ENCODE measurements at places on chromosomes 3 and 15.

DNA sequence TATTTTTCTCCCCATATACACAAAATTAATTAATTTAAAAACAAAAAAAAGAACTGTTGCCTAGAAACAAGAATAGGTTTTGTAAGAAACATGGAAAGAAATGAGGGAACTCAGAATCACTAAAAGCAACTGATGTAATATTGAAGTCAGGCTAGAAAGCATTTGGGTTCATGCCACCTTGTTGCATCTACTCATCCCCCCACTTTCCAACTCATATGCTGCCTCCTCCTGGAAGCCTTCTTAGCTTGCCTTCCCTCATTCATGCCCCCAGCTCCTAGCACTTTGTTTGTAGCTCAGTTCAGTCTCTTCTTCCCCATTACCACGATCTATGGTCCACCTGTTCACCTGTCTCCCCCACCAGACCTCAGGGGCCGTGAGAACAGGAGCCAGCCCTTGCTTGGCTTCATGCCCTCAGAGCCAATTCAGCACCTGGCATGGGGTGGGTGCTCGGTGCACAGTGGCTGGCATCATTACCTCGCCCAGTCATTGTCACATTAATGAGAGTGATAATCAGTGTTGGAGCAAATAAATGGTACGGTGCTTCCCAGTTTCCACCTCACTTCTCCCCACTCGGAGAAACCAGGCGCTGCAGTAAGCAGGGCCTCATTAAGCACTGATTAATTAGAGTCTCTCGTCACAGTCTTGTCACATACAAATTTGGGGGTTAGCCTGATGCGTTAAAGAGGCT lies 62.4 kb upstream of the SLC6A1 start:
- DNase-seq: no peak

DNA sequence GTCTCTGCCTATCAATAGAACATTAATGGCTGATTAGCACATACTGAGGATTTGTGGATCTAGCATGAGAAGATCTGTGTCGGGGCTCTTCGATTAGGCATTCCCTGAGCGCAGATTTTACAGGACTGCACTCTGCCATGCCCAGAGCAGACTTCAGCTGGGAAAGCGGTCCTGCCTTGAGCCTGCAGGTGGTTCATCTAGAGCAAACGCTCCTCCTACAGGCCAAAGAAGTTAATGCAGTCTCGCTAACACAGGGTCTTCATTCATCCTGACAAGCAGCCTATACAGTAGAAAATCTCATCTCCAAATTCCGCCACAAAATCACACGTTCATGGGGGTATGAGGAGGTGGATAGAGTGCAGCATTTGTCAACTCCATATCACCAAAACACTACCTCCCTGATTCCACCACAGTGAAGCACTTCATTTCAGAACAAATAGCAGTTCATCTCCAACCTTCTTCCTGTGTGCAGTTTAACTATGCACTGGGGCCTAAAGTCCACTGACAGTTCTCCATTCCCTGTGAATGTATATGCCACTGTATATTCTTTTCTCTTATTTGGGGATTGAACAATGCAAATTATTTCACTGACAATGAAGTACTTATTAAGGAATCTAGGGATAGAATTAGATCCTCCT lies 405.8 kb downstream of the IGSF11 start:
- peak; percentile 57 for DNase-seq

GRCh38 chr3:12840591-12841148 lies 695 bp downstream of the RPL32 start:
- DNase-seq: no peak

- no peak for DNase-seq
Observed at GRCh38 chr15:66956672-66957430, 108.6 kb upstream of the SMAD3 start.

GRCh38 chr15:37220949-37221670 lies 120.8 kb upstream of the MEIS2 start:
- DNase-seq: no peak

DNA sequence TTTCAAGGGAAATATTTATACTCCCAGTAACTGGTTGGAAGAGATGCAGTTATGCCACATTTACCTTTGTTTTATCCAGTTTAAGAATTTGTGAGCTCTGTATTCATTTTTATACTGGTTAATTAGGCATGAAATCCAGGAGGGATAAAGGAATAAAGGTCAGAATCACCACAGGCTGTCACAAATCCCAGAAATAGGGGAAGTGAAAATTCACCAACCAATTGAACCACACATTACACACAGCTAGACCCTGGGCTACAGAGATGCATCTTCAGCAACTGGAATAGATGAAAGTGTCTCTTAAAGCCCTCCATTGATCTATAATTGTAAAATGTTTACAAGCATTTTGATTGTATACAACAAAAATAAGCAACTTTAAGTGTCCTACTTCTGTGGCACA lies 18.5 kb downstream of the SERPINI1 start:
- no peak for DNase-seq

DNA sequence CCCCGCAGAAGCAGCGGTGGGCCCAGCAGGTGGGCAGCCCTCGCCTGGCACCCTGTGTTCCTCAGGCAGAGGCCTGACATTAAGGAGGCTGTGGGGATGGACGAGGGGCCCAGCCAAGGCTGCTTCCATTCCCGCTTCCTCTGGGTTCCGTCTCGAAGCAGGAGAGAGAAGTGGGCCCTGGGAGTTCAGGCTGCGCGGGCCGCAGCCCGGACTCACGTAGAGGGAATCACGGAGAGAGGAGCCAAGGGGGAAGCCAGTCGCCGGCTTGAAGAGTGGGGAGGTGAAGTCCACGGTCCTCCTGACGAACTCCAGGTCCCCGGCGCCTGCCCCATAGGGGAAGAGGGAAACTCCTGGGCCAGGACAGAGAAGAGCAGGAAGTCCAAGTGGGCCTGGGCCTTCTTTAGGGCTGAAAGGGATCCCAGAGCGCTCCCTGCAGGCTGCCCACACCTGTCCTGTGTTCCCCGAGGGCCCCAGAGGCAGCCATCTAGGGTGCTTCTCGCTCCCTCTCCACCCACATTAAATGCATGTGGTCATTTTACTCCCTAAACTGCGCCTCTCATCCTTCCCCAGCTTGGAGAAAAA lies 37.7 kb downstream of the MUC4 start:
- DNase-seq: no peak

DNA sequence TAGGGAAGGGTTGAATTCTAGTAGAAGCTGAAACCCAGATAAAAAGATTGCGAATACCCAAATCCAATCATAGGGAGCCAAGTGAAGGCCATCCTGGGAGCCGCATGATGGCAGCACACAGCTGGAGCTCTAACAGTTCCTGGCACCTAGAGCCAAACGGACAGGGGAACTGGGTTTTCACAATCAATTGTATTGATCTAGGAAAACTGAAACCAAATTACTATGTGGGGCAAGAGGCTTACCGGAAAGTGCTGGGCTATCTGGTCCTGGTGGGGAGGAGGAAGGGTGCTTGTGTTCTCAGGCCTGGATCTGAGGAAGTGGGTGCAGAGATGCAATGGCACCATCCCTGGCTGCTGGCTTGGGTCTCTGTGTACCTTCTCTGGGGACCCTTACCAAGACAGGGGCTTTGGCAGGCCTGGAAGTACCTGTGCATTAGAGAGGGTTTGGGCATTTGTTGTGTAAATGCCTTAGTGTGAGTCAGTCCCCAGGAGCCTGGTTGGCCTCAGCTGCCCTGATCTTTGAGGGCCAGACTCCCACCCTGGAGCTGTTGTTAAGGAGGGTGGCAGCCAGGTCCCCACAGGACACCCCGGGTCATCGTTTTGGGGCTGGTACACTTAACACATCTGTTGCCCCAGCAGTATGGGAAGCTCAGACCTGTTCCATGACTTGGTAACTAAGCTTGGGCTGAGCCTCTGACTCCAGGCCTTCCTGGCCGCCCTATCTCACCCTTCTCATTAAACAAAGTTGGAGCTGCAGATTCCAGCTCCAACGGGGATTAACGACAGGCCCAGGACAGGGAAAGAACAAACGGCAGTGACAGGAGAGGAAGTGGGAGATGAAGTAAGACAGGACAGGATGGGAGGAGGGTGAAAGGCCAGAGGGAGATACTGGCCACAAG lies 8.9 kb upstream of the FURIN start:
- DNase-seq: no peak

DNA sequence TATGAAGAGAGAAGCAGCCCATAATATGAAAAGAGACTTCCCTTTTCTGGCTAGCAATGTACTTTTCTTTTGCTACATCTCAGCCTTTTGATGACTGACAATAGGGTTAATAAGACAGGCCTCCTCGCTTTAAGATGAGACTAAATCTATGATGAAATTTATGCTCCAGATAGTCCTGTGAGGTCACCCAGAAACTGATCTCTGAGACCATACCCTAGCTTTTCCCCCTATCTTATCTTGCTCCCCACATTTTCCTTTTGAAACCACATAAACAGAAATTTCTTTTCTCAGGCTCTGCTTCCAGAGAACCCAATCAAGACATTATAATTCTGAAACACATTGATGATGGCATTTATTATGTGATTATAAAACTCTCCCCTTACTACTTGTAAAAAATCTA lies 168.8 kb upstream of the CADM2 start:
- DNase-seq: no peak

- no peak for DNase-seq
Observed at GRCh38 chr15:94239474-94239873, 8.1 kb downstream of the MCTP2 start.

DNA sequence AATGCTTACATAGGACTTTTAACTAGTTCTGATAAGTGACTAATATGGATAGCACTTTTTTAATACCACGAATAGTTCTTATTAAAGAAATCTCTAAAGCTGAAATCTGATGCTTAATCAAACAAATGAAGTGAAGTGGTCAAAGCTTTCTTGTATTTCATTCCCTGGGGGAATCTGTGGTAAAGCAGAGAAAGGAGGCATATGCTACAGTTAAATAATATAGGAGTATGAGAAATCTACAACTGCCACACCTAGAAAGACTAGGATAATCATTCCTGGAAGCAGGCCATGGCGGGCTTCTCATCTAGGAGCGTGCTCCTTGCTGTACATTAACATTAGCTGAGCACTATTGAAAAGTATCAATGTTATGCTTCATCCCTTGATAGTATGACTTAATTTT lies 835.7 kb downstream of the OTOL1 start:
- no peak for DNase-seq

DNA sequence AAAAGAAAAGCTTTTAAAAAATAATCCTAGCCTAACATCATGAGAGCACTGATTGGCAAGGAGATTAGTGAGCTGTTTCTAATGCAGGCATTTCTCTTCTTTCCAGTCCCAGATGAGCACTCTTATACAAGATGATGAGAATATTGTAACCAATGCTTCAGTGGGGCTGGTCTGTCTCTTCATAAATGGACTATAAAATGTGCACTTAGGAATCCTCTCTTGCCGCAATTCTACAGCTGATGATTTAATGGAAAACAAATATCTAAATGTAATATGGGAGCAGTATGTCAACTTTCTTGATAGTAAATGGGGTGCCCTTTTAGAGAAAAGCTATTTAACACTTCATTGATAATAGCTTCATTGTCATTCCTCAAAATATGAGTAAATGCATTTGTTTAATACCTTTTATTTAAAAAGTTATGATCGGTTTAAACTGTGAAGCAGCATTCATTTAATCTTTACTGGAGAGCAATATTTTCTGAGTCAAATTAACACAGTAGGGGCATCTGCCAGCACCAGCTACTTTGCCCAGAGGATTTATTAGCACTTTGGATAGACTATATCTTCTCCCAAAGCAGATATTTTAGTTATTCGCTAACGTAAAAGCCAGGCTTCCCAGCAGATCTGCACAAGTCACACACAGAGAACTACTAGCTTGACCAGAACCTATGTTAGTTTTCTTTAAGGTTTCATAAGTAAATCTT lies 985.9 kb downstream of the DIPK2A start:
- DNase-seq: no peak

GRCh38 chr3:172216267-172216666 lies 176.9 kb downstream of the FNDC3B start:
- DNase-seq: no peak

DNA sequence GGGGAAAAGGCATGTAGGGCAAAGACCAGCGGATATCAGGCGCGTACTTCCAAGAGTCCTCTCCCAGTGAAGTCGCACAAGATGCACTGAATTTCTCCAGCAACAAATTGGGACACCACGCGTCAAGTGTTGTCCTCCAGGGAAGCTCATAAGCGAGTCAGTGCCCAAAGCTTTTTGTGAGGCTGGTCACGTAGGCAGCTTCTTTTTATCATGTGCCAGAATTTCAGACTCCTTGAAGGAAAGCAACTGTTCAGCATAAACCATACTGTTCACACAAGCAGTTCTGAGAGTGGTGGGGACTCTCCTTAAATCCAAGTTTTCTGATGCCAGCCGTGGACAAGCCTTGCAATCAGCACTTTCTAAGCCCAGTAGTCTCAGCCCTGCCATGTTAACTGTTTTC lies 10.1 kb upstream of the FSTL1 start:
- no peak for DNase-seq

DNA sequence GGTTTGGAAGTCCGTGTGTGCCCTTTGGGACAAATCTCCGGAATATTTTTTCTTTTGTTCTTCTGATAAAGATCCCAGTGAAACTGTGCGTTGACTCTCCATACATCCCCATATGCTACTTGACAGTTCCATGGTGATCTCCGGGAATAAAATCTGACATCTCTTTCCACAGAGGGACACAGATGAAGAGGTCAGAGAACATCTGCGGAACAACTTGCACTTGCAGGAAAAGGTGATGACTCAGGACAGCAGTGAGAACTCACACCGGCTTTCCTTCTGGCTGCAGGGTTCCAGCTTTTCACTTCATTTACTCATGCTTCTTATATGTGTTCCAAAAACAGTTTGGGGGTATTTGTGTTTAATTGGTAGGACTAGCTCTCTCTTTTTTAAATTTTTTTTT lies 157.5 kb upstream of the CHRM5 start:
- DNase-seq: no peak

DNA sequence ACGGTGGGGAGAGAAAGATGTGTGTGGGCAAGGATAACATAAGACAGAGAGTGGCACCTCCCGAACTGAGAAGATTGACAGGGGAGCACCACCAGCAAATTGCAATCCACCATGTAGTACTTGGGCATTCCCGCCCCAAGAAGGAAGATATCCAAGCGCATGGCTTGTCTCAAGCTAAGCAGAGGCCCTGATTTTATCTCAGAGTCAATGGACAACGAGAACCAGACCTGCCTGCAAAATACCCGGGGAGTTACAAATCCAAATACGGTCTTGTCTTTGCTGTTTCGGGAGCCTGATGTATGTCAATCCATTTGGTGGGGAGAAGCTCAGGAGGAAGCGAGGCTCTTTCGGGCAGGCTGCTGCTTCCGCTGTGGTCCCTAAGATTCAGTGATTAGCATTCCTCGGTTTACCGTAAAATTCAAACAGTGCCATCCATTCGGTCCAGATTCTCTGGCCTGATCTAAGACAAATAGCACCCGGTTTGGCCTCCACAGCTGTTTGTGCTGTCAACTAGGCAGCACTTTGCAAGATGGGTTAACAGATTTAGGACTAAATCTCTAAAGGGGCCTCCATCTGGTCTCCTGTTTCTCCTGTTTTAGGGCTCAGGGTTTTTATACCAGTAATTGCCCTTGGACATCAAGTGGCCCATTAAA lies 97.7 kb upstream of the WNT5A start:
- DNase-seq: no peak

GRCh38 chr3:185939721-185940120 lies 1.9 kb upstream of the TRA2B start:
- no peak for DNase-seq

DNA sequence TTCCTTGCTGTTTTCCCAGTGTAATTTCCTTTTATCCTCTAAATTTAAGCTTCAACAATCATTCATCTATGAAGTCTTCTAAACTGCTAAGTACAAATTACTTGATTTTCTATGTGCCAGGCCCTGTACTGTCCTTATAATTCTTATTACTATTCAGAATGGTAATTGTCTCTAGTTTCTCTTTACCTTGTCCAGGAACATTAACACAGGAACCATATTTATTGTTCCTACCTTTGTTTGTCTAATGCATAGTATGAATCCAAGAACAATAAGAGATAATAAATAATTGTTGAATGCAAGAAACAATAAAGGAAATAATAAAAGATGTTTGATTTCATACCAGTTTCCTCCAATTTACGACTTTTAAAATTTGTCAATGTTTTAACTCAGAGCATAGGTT lies 1083.2 kb downstream of the ROBO2 start:
- no peak for DNase-seq
